ENCODE measurements at places on chromosomes 16 and 17.
A peak's percentile ranks its signal among the peaks of the same experiment; 100 is the strongest.

- peak; percentile 50 for DNase-seq
Measured at GRCh38 chr17:17568772-17569195, 22.7 kb downstream of the PEMT start.

DNA sequence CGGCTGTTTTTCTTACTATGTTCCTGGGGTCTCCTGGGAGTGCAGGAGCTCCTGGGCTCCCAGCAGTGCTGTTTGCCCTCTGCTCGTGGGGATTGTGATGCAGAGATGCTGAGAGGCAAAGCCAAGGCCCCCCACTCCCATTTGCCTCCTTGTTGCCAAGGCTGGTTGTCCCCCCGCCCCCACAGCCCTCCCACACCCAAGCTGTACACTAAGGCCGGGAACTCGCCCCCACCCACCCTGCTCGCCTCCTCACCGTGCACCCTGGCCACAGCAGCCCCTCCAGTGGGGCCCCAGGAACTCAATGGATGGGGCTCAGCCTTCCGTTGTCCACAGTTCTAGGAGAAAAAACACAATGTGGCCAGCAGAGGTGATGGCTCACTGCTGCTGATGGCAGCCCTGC, 10.2 kb downstream of the NLRC3 start:
- no peak for DNase-seq

DNA sequence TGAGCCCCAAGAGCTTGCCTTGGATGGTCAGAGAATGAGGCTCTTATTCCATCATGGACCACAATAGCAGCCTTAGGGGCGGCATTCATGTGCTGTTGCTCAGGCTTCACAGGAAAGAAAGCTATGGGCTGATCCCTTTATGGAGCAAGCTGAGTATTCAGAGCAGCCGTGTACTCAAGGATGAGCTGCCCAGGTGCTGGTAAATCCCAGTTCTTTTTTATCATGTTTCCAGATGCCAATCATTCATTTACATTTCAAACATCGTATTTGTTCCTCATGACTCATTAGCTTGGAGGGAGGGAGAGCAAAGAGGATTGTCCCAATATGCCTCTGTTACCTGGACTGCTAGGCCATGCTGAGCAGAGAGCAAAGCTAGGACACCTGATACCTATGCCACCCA, 475.7 kb downstream of the SHISA9 start:
- no peak for DNase-seq

- DNase-seq = no peak
Measured at GRCh38 chr17:75856062-75856756, 1.1 kb upstream of the WBP2 start.

DNA sequence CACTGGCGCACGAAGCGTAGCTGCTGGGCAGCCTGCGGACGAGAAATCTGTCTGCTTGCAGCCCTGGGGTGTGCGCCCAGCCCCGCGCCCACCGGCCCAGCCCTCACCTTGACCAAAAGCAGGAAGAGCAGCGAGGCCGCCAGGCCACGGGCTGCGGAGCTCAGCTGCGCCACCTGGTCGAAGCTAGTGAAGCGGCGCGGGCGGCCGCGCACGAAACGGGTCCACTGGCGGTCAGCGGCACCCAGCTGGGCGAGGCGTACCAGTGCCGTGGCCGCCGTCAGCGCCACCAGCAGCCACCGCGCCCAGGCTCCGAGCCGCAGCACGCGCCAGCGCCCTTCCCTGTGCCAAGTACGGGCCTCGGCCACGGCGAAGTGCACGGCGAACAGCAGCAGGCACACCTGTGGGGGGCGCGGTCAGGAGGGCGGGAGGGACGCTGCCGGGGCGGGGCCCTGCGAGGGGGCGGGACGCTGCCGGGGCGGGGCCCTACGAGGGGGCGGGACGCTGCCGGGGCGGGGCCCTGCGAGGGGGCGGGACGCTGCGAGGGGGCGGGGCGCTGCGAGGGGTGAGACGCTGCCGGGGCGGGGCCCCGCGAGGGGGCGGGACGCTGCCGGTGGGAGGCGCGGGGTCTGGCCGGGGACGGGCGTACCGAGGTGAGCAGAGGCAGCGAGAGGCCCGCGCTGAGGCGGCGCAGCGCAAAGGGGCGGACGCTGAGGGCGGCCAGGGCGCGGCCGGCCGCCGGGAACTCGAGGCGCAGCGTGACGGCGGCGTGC, 43.2 kb downstream of the TSC2 start:
- DNase-seq = no peak

DNA sequence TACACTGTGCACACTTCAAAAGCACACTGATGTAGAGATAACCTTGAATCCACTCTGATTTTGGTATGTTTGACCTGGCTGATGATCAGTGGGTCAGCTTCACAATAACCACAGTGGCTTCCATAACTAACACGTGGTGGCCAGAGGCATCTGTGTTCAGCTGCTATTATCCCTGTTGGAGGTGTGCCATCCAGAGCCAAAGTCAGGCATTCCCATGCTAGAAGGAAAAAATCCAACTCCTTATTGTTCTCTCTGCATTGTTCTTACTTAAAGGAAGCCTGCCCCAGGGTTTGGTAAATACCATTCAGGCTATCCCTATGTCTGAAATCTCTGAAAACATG, 127.3 kb upstream of the MON1B start:
- DNase-seq = no peak

DNA sequence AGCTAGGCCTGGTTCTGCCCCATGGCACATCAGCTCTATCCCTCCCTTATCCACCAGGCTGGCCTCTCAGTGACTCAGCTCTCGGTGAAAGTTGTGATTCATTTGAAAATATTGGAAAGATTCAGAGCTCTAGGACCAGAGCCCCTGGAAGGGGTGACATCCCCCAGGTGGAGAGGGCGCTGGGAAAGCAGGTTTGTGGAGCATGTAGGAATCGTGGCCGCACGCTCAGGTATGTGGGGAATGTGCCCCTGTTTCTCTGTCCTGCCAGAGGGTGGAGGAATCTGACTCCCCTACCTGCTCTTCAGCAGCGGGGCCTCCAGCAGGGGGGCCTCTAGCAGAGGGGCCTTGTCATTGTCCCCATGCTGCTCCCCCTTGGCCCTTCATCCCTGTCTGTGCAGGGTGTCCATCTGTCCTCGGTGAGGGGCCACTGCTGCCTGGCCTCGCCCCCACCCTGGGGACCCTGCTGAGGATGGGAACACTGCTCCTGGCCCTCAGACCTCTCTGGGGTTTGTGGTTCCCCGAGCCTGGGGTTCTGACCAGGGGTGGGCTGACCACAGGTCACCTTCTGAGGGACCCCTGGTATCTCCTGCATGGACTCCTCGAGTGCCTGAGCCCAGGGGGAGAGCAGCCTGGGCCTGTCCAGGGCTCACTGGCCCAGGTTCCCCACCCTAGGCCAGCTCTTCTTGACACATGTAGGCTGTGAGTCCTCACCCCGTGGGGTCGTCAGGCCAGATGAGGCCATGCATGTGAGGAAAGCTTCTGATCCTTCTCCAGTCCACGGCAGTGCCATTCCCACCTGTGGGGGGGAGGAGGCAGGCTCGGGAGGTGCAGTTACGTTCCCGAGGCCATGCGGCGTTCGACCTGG, 47.5 kb downstream of the NT5M start:
- DNase-seq = no peak

GRCh38 chr17:77372444-77373298, 231.9 kb downstream of the SEC14L1 start:
- DNase-seq = peak; percentile 50

- no peak for DNase-seq
Measured at GRCh38 chr17:21300601-21301571, 16.4 kb downstream of the MAP2K3 start.

- DNase-seq = no peak
Measured at GRCh38 chr16:12515746-12516145, 287.9 kb downstream of the CPPED1 start.

GRCh38 chr17:67244431-67245072, 444 bp downstream of the HELZ start:
- peak; percentile 12 for DNase-seq

- DNase-seq = no peak
Measured at GRCh38 chr17:3935825-3936355, 19.6 kb upstream of the P2RX1 start.

DNA sequence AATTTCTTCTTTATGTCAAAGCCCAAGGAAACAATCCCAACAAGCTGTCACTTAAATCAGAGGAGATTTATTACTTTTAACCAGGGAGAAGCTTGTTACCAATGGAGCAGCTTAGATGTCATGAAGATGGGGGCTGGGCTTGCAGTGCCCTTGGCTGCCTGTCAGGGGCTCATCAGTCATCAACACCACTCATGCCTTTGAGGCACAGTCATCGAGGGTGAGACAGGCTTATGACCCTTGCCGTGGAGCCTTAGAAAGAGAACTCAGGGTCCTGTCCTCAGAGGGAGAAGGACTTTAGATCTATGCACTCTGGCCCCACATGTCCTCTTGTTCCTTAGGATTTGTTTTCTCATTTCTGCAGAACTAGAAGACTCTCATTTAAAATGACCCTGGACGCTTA, 318.3 kb downstream of the CBLN1 start:
- no peak for DNase-seq

DNA sequence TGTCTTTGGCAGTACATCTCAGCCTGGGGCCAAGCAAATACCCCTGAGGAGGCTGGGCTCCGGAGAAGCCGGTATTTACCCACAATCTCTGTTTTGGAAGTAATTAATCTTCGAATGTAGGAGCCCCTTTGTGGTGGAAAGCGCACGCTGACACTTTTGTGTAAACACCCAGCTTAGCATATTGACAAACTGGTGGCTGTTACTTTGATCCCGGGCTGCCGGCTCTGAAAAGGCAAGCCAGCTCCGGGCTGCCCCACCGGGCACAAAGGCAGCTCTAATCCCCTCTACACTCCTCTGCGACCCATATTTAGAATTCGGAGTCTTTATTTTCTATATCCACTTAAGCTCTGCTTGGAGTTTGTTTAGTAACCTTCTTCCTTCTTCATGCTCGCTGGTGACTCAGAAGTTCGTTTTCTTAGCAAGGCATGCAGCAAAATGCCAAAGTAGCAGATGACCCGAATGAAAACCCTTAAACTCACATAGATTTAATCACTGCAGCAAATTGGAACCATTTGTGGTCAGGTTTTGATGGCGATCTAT, 144.0 kb upstream of the IRX3 start:
- DNase-seq = no peak

- no peak for DNase-seq
Measured at GRCh38 chr17:17525956-17526355, 29.8 kb upstream of the RASD1 start.

Measured in stimulated activated CD4-positive, alpha-beta T cell treated with anti-CD3 and anti-CD28 coated beads, Interleukin-4, amount 100 ng/mL, for 4 hours (primary cell).